ENCODE measurements at places on chromosomes 1 and 21.

GRCh38 chr1:39282537-39283216 is 78.2 kb downstream of the MACF1 start:
- no peak for DNase-seq

DNA sequence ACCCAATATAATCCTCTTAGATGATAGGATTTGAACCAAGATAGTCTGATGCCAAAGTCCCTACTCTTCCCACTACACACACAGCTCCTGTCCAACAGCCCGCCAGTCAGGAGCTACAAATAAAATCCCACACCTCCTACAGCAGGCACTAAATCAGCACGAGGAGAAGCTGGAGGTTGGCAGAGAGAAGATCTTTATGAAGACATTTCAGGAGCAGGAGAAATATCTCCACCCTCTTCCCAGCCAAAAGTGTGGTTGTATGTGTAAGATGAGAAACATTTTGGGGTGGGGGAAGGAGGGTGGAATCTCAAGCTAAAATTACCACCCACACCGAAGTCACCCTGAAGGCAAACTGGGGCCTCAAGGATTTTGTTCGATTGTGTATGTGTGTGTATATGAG is 54.5 kb downstream of the PLXNA2 start:
- DNase-seq: no peak

GRCh38 chr21:16572032-16572431 is 842.2 kb downstream of the USP25 start:
- no peak for DNase-seq

DNA sequence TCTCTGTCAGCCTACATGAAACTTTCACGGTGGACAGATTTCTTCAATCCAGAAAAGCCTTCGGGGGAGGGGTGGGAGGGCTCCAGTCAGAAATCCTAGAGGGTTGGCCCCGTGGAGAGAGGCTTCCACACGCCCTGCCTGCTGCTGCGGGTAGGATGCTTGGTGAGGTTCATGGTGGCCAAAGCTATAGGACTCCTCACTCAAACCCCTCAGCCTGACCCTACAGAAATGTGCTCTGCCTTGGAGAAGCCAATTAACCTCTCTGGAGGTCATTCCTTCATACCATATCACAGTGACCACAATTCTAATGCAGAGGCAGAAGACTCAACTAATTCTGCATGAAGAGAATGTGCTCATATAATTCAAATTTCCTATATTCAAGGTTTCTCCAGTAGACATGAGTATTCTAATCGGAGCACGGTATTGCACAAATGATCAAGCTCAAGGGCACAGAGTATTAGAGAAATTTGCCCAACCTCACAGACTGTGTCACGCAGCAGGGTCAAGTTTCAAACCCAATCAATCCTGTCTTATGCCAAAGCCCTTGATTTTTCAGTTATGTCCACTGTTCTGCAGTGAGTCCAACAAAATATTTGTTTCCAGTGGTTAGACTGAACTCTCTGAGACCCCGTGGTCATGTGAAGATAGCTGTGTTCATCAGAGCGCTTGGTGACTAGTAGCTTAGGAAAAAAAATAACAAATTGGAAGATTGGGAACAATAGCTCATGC is 104.8 kb downstream of the TOMM20 start:
- no peak for DNase-seq

DNA sequence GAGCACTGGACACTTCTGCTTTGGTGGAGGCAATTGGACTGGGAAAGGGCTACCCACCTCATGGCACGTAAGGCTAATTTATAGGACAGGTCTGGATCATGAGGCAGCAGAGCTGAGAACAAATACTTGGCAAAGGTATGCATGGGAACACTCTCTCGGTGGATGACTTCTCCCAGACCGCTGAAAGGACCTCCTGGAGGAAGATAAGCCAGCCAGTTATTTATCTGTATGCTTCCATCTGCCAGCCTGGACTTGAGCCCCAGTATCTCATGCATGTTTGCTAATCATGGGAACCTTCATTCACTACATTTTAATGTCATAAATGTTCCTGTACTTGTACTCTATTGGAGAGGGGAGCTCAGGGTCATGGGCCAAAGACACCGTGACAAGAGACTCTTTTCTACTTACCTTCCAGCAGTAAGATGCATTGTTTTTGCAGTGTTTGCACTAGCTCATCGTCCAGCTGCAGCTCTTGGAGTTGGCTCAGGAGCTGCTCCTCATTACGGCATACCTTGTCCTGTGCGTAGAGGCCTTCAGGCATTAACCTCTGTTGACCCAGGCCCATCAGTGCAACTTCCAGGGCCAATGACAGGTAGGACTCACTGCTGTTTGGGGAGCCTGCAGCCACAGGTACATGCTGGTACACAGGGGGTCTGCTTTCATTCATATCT is 23.7 kb downstream of the UROD start:
- DNase-seq: no peak

DNA sequence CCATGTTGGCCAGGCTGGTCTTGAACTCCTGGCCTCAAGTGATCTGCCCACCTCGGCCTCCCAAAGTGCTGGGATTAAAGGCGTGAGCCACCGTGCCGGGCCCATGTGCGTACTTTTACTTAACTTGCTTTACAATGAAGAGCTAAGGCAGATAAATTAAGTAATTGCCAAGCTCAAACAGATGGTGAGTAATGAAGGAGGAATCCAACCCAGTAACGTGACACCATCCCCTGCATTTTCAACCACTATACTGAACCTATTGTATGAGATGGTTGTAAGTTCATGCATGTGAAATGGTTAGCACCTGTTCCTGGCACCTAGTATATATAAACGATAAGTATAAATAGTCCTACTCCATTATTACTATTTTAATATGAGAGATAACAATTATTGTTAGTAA is 588.0 kb upstream of the BEND5 start:
- DNase-seq: peak; percentile 92

- DNase-seq: peak; percentile 75
These were observed 54.5 kb upstream of the LHX8 start for GRCh38 chr1:75079538-75080290.
